ENCODE measurements at places on chromosomes 11 and 22.

GRCh38 chr11:108025387-108026080, 16.8 kb downstream of the CUL5 start:
- DNase-seq: no peak

- DNase-seq: no peak
These were observed 10.5 kb downstream of the COMMD9 start for GRCh38 chr11:36278531-36279282.

GRCh38 chr11:68461575-68461917, 994 bp downstream of the PPP6R3 start:
- no peak for DNase-seq

GRCh38 chr11:21385669-21386440, 716.5 kb downstream of the NELL1 start:
- DNase-seq: no peak

DNA sequence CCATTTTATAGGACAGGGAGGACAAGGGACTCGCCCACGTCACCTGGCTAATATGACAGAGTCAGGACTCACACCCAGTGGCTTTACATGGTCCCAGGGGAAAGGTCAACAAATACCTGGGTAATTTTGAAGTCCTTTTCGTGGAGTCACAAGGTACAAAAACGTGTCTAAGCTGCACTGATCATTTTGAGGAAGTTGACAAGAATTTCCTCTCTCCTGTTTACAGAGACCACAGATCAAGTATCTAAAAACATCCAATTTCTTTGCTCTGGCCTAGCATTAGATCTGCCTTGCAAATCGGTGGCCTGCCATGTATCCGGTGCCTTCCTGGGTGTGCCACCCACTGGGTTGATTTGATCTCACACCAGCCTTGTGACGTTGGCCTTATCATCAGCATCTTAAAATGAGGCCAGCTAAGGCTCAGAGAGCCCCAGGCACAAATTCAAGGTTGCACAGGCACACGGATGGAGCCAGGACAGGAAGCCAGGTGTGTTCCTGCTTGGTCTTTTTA, 17.6 kb downstream of the GDPD5 start:
- DNase-seq: no peak

DNA sequence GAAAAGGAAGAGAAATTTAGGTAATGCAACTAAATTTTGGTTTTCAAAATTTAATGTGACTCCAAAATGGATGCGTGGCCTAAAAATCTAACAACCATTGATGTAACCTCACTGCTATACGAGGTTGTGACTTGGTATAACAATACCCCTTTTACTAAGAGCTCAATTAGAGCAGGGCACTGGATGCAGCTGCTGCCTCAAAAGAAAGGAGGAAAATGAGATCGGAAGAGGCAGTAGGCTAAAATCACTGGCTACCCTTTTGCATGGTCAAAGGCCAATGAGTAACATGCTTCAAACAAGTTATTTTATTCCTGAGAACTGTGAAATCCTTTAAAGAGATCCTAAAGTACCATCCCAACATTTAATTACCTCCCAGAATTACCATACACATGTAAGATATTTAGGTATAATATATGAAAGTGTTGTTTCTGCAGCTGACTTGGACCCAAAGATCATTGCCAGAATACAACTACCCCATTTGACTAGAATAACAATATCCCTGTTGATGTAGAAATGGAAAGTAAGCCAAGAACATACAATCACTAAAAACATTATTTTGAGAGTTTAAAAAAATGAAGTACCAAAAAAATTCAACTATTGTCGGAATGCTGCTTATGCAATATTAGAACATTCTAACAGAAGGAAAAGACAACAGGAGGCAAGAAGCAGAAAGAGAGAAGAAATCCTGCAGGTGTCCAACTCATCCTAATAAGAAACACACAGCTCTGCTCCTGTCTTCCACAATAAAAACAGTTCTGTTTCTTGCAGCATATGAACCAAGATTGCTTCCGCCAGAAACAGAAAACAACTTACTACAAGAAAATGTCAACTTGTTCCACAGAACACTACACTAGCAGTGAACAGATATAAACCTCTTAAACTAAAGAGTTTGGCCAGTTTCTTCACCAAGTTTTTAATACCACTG, 15.0 kb downstream of the SIK3 start:
- no peak for DNase-seq

- no peak for DNase-seq
These were observed 166.6 kb downstream of the COMMD9 start for GRCh38 chr11:36122671-36123070.

- DNase-seq: no peak
These were observed 13.2 kb downstream of the RAC2 start for GRCh38 chr22:37230673-37231405.

DNA sequence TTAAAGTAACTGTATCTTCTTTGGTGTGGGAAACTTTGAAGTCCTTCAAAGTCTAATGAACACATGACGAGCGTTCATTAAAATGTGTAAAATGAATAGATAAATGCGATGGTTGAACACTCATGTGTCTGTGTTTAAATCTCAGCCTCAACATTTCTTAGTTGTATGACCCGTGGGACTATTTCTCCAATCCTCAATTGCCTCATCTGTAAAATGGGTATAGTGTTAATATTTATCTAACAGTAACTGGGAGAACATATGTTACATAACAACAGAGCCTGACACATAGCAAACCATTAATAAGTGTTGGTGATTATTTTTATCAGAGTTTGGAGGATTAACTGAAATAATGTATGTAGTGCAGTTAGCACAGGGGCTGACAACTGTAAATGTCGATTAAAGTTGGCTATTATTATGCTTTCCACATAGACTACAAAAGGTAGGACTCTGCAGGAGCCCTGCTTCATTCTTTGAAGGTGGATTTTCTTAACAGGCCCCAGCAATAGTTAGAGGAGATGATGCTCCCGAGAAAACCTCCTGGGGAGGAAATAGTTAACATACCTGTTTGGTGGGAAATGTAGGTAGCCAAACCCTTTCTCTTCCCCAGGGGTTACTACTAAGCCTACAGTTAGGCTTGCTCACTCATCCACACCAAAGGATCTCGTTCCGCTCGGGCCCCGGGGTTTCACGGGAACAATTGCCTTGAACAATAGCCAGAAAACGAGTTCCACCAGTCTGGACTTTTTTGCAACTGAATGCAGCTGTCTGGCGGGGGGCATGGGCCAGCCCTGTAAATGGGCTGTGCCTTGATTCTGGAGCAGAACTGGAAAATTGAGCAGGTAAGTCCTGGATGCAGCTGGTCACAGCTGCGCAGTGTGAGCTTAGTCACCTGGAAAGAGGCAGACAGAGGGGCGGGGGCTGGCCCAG, 133.4 kb downstream of the DBX1 start:
- DNase-seq: no peak

DNA sequence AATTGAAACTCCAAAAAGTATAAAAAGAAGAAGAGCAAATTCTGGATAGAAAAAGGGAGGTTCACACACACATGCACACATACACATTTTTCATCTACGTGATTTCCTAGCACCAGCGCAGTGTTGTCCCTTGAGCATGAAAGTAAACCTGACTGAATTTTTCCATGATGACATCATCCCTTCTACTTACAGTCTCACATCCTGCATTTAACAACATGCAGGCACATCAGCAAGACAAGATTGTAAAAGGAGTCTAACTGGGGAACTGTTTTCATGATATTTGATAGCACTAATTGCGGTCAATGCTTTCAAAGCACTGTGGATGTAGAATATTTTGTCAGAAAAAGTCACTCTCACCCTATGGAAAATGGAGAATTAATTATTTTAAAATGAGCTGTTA, 36.6 kb downstream of the GAS2 start:
- peak; percentile 41 for DNase-seq

- no peak for DNase-seq
These were observed 791 bp downstream of the EI24 start for GRCh38 chr11:125569915-125570621.

- no peak for DNase-seq
These were observed 6.9 kb upstream of the RAD9A start for GRCh38 chr11:67384851-67385366.

DNA sequence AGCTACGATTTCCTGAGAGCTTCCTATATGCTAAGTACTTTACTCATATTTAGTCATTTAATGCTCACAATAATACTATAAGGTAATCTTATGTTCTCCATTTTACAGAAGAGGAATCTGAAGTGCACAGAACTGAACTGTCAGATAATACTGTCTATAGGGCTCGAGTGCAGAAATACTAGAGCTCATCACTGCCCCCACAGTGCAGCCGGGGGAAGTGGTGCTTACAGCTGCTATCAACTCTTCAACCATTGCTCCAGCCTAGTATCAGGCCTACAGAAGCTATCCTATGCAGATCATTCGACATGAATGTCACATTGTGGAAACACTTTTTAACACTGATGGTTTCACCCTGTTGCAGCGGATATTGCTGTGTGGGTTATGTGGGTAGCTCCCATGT, 929.9 kb downstream of the NTM start:
- DNase-seq: no peak

GRCh38 chr11:63709336-63709884, 28.1 kb downstream of the RTN3 start:
- no peak for DNase-seq

DNA sequence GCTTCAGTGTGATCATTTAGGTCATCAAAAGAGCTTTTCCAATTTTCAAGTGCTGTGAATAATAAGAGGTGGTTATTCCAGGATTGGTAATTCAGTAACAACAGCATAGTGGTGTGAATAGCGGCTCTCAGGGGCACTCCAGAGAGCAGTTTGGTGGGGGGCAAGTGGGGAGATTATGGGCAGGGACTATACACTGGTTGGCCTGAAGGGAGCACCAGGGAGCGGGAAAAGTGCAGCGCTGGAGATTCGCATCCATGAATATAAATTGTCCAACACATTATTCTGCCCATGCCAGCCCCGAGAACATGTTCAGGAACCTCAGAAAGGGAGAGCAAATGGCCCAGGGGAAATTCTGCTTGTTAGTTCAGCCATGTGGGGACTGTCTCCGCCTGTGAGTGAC, 37.9 kb downstream of the OR6Q1 start:
- DNase-seq: no peak

- DNase-seq: no peak
These were observed 452 bp downstream of the BIRC3 start for GRCh38 chr11:102317768-102318103.

DNA sequence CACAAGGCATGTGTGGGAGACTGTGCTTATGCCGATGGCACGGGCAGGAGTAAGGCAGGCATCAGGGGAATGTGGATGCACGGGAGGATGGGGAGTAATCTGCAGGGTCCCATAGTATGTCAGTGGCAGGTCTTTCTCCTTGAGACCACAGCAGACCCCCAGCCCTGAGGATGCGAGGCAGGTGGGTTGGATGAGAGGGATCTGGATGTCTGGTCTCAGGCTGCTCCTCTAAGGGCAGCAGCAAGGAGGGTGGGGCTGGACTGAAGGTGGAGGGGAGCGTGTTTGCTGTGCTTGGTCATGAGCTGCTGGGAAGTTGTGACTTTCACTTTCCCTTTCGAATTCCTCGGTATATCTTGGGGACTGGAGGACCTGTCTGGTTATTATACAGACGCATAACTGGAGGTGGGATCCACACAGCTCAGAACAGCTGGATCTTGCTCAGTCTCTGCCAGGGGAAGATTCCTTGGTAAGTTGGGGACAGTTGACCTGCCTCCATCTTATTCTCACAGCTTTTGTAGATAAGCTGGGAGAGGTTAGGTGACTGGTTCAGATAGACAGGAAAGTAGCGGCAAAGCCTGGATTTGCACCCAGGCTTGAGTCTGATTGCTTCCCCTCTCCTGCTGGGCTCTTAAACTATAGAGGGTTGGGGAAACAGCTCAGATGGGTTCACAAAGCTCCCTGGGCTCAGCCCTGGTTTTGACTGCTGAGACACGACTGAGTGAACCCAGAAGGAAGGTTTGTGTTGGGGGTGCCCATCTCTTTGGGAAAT, at the start of gene APOL1:
APOL1 (plus strand) TSS at position 380 of the 769 bp plus-strand sequence. CDS start 1,823 bp downstream, outside the sequence.
- no peak for DNase-seq

DNA sequence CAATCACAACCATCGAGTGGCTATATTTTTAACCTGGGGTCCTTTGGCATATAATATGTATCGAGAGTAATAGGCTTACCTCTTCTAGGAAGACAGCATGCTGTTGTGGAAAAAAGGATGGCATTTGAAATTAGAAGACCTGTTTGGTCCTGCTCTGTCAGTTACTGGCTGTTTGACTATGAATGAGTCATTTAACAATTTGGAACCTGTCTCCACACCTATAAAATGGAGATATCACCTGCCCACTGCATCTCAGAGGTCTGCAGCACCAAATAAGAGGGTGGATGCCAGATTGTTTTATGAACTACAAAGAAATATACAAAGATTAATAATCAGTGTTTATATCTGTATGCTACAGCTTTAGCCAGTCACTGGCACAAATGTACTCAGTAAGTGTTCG, 60.8 kb downstream of the SLC25A17 start:
- DNase-seq: no peak

GRCh38 chr22:37681556-37682049, 4.5 kb upstream of the NOL12 start:
- DNase-seq: peak; percentile 82

DNA sequence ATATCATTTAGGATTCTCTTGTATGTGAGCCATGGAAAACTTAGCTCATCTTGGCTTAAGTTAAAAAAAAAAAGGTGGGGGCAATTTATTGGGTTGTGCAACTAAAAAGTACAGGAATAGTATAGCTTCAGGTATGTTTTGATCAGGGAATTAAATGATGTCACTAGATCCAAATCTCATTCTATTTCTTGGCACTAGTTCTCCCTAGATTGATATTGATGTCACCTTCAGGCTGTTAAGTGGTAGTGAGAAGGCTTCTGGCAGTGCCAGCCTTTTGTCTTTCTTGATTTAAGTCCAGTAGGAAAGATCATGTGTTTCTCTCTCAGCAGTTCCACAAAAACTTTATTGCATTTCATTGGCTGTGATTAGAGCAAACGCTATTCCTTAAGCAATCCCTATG, 65.0 kb upstream of the ZBED5 start:
- no peak for DNase-seq

- peak; percentile 95 for DNase-seq
These were observed 3.7 kb downstream of the MAFF start for GRCh38 chr22:38205261-38206128.

All from femur (tissue), 1 donor.